ENCODE measurements at places on chromosomes 6 and 20.

DNA sequence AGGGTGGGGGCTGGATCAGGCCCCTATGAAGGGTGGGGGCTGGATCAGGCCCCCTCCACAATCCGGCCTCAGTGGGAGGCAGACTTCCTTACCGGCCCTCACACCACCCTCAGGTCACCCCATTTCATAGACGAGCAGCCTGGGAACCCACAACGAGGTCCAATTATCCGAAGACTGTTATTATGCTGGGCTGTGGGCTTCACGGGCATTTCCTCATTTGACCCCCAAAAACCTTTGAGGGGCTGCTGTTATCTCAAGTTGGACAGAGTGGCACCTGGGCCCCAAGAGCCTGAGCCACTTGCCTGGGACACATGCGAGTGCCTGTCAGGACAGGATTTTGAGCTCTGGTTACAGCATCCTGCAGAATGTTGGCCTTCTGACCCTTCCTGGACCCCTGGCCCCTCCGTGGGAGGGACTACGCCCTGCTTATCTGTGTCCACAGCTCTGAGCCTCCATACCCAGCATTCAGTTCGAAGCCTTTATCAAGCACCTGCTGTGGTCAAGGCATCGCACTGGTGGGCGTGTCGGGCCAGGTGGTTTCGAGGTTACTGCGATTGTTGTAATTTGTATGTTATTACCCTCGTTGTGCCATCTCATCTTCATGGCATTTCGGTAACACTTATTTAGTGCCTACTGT is 34.5 kb upstream of the PCMTD2 start:
- DNase-seq, result no peak

- DNase-seq, result no peak
Observed at GRCh38 chr6:6866656-6867403, 240.9 kb upstream of the RREB1 start.

- no peak for DNase-seq
Observed at GRCh38 chr6:75849329-75850025, 100.4 kb downstream of the MYO6 start.

- no peak for DNase-seq
Observed at GRCh38 chr6:137700751-137701477, 166.1 kb upstream of the TNFAIP3 start.

GRCh38 chr6:3943331-3943765 is 94.2 kb downstream of the FAM50B start:
- DNase-seq, result no peak

DNA sequence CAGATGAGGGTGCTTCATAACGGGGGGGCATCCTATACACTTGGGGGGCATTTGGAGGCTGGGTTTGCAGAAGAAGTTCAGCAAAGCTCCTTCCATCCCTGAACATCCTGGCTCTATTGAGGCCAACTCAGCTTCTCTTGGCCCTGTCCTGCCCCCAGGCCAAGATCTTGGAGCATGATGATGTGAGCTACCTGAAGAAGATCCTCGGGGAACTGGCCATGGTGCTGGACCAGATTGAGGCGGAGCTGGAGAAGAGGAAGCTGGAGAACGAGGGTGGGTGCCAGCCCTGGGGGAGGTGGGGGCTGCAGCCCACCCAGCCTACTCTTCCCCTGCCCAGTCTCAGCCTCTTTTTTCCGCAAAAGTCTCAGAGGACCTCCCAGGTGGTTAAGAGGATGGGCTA is 17.2 kb downstream of the GDAP1L1 start:
- no peak for DNase-seq

- DNase-seq, result no peak
Observed at GRCh38 chr20:43731469-43731868, 4.7 kb upstream of the GTSF1L start.

DNA sequence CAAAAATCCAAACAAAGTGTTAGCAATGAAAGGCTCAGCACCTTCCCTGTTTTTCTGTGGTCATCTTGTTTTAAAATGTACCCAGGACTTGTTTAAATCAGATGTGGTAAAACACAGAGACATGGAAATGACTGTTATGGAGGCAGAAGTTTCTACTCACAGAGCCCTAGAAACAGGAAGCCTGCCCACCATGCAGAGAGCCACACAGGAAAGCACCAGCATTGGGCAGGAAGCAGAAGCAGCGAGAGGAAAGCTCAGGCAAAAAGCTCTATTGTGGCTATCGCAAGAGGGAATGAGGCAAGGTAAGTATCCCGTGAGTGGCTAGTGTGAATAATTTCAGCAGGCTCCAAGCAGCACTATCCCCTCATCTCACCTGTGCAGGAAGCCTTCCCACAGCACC is 42.8 kb downstream of the GPR6 start:
- DNase-seq, result no peak

DNA sequence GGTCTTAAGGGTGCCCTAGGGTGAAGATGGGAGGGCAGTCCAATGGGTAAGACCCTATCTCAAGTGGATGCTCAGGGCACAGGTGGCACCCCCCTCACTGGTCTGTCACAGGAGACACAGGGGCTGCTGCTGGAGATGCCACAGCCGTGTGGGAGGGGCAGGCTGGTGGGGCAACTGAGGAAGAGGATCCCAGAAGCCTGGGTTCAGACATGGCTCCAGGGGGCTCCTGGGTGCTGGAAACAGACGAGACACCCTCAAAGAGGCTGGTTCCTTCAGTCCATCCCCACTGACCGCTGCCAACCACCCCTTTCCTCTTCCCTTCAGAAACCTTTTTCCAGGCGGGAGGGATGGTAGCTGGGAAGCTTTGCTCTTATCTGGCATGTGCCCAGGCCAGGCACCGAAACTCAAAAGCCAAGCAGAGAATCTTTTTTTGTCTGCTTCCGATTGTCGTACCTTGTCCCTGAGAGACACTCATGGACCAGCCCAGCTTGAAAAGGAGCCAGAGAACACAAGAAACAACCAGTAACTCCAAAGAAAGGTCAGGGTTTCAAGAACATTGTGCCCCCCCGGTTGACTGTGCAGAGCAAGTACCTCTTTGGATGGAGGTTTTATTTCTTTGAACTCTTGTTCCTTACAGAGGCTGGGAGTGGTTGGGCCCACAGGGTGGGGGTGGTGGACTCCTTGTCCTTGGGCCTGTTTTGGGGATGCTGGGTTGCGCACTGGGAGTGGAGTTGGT is 28.5 kb upstream of the EMILIN3 start:
- no peak for DNase-seq

DNA sequence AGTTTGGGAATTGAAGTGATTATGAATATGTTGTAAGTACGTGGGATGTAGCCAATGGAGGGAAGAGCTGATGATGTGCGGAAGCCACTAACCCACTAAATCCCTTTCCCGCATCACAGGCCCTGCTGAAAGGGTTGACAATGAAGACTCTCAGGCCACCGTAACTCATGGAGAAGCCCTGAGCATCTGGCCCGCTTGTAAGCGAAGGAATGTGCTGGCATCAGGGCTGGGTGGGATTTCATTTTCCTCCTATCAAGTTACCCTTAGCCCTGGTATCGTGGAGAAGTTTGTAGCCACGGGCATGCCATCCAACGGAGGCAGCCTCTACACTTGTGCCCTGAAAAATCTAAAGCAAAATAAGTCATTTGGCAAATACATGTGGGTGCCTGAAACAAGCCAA is 355.0 kb downstream of the CDH26 start:
- no peak for DNase-seq

GRCh38 chr6:137903933-137904821 is 37.1 kb downstream of the TNFAIP3 start:
- DNase-seq, result no peak

GRCh38 chr6:64411226-64411625 is 775.6 kb downstream of the PHF3 start:
- no peak for DNase-seq

GRCh38 chr20:2163312-2163711 is 61.7 kb downstream of the STK35 start:
- no peak for DNase-seq

- DNase-seq, result no peak
Observed at GRCh38 chr6:6479785-6480184, 108.7 kb upstream of the LY86 start.

- no peak for DNase-seq
Observed at GRCh38 chr6:143482593-143482992, 28.9 kb downstream of the FUCA2 start.

GRCh38 chr6:8277769-8278168 is 157.6 kb downstream of the SLC35B3 start:
- no peak for DNase-seq

DNA sequence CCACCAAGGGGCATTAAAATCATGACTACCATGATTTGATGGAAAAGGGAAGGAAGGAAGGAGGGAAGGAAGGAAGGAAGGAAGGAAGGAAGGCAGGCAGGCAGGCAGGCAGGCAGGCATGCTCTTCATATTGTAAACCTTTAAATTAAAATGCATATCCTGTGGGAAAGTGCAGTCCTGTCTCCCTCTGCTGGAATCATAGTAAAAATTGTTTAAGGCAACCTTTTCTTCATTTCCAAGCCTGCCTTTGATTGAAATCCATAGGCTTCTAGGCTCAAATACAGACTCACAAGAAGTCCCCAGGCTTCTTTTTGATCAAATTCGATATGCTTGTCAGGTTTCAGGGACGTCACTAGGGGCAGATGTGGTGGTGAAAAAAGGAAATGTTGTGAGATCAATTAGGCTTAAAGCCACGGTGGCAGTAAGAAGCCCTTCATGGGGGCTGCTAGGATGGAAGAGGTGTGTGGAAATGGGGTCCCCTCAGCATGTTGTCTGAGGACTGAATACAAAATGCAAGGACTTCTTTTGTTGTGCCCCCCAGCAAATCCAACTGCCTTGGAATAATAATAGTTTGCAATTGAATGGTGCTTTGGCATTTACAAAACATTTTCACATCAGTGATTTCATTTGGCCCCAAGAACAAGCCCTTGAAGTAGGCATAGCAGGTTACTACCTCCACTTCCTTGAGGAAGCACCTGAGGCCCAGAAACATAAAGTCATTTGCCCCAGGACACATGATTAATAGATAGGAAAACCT is 25.6 kb upstream of the GABRR1 start:
- peak; percentile 46 for DNase-seq

DNA sequence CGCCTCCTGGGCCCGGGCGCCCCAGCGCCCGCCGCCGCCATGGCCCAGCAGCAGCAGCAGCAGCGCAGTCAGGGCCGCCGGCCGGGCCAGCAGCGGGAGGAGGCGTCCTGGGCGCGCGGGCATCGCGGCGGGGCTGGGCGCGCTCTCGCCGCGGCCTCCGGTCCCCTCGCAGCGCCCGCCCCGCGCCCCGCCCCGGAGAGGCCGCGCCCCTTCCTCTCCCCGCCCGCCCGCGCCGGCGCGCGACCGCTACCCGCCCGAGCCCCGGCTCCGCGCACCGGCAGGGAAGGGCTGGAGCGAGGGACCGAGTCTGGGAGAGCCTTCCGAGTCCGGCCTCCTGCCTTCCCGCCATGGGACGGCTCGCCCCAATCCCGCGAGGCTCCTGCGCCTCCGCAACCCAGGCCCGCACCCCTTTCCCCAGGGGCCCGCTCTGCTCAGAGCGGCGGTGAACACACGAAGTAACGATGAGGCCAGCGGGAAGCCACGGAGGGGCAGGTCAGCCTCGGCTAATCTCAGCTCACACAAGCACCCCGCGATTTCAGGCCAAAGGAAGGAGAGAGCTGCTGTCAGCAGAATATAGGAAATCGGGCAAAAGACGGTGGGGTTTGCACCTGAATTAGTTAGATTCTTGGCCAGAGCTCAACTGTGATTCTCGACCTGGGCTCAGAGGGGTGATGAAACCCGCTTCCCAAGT is at the start of gene TXNDC5:
TXNDC5 (minus strand) TSS at position 135 of the 691 bp plus-strand sequence; CDS start at position 123, 12 bp downstream.
- peak; percentile 69 for DNase-seq

DNA sequence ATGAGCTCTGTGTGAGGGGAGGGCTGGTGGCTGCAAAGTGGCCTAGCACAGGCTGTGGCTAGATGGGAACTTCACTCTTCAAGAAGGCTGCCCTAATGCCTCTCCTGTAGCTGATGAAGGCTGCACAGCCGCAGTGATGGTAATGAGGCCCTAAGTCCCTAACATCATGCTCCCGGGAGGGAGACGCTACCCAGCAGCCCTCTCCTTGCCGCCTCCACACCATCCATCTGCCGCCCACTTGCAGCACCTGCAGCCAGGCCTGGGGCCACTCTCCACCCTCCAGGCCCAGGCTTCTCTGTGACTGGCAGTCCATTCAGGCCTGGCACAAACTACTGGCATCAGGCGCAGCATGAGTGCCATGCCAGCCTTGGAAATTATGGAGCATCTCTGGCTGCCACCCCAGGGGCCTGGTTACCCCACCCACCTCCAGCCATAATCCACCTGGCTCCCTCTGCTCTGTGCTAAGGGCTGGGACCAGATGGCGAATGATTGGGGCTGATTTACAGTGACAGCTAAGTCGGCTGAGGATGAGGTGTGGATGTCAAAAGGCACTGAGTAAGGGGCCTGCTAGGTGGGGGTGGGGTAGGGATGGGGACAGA is 284.2 kb downstream of the LRFN2 start:
- no peak for DNase-seq

DNA sequence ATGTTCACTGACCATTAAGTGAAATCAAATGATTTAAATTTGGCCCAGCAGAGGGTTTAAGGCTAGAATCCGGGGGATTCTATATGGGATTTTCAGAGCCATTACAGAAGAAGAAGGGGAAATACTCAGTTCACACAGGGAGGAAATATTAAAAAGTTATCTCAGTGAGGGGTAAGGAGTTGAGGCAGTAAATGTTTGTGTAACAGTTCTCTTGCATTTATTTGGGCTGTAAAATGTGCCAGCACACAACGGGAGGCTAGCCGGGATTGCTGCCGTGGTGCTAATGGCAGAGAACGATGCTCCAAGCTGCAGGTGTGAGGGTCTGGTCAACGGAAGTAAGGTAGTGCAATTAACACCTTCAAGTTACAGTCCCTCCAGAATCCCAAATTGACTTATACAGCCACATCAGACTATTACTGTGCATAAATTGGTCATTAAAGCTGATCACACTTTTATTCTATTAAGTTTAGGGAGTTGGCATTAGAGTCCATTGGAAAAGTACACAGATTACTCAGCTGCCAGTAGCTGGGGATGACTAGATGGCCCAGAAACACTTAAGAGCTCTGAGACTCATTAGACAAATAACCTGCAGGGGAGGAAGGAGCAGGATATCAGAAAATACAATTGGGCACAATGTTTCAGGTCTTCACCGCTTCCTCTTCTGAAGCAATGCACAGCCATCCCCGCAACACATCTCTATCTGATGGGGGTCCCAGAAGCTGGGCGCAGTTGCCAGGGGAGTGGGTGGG is 31.3 kb downstream of the PPP1R3G start:
- DNase-seq, result no peak

DNA sequence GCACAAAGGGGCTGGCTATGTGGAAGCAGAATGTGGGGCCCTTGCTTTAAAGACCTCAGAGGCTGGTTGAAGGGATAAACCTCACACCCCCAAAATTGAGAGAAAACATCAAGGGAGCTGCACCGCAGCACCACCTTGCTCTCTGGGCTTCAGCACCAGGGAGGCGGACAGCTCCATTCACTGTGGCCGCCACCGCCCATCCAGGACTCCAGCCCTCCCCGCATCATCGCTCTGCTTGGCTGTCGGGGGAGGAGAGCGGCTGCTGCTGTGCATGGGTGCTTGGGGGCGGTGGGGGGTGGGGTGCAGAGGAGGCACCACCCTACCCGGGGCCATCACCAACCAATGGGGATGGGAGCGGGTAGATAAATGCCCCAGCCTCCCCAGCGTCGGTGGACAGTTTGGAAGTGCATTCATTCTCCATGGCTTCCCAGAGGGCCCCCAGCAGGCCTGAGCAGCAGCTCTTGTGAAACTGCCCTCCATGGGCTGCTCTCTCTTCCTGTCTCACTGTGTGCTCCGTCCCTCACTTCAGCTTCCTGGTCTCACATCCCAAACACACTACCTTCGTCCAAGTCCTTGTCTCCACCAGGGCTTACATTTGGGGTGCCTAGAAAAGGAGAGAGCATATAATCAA is 75.7 kb upstream of the BHLHE23 start:
- no peak for DNase-seq
